ENCODE measurements at places on chromosomes 2 and 18.

DNA sequence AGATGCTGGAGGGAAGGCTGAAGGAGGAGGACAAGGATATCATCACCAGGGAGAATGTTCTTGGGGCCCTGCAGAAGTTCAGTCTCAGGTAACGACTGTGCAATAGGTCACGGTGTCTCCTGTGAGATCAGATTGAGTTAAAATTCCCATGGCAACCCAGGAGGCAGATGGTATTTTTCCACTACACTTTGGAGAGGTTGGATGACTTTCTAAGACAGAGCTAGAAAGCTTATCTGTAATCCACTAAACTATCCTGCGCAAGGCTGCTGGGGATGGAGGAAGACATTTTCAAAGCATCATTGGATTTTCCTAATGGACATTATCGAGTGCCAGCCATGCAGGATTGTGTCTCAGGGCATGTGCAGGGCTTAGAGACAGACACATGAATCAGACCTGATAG is 74.6 kb downstream of the ARMC9 start:
- DNase-seq, result no peak

DNA sequence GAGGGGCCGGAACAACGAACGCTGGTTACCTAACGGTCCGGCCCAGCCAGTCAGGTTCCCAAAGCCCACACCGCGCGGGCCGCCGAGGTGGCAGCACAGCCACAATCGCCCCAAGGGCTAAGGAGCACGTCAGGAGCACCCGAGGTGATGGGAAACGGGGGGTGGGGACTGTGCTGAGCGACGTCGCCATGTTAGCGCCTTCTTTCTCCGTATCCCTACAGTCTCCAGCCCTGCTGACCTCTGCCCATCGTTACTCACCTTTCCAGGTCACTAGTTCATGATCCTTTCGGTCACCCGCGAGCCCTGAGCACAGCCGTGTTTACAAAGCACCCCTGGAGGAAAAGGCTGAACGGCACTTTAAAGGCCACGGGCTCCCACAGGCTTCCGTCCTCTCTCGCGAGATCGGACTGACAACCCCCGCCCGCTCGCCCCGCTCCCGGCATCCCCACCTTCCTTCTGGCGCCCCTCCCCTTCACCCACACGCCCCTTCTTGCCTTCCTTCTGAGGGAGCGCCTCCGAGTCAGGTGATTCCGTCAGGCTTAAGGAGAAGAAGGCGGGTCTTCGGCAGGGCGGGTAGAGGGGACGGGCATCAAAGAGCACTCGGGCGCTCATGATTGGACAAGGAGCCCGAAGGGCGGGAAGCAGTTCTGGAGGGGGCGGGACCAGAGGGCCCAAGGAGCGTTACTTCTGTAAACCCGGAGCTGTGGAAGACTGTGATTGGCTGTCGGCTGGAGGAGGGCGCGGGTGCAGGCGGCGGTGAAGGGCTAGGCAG is at the start of gene ATF2:
Gene ATF2, minus strand, starts transcription at position 412 of the 772 bp plus-strand sequence. CDS start 31,760 bp downstream, outside the sequence.
- DNase-seq, result peak; percentile 90

GRCh38 chr2:189157456-189157855 is 22.1 kb downstream of the COL5A2 start:
- no peak for DNase-seq

DNA sequence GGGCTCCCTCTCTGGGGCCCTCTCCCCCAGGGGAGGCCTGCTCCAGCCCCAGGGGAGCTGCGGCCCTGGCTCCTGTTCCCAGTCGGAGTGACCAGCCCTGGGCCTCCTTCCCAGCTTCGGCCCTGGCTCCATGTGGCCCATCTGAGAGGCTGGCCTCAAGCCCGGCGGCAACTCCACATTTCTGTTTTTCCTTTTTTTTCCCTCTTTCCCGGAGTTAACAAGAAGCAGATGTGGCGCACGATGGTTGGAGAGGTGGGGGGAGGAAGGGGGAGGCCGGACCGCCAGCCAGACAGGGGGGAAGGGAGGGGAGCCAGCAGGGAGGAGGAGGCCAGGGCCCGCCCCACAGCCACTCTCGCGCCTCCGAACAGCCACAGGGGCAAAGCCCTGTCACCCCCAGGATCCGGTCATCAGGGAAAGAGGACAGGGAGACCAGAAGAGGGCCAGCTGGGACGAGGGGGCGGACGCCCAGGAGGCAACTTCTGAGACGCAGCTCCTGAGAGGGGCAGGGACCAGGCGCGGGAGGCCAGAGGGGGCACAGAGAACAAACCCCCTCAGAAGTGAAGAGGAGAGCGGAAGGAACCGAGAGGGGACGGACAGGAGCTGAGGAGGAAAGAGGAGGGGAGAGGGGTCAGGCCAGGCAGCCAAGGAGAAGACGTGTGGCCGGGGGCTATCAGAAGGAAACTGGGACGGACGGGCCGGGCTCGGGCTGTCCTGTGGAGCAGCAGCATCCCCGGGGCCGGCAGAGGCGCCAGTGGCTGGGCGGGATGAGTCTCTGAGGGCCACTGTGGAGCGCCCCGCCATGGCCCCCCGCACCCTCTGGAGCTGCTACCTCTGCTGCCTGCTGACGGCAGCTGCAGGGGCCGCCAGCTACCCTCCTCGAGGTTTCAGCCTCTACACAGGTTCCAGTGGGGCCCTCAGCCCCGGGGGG is at the start of gene EMILIN1:
Gene EMILIN1, plus strand, starts transcription at position 349 of the 928 bp plus-strand sequence. Its CDS starts 451 bp downstream, at position 800.
- no peak for DNase-seq

DNA sequence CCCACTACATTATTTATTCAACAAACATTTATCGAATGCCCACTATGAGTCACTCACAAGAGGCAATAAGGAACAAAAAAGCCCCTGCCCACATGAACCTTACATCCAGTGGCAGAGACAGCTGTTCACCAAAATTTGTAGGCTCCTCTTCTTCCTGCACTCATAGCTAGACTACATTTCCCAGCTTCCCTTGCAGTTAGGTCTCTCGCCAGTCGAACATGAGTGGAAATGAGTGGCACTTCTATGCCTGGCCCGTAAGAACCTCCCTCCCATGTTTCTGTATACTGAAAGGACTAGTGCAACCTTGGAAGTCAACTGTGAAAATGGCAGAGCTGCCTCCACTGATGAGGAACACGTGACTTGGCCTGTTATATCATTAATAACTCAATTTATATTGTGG is 19.4 kb upstream of the NCOA1 start:
- DNase-seq, result no peak

- no peak for DNase-seq
Measured at GRCh38 chr2:204529795-204530463, 15.3 kb upstream of the PARD3B start.

- no peak for DNase-seq
Measured at GRCh38 chr2:238484522-238485452, 58.1 kb downstream of the ASB1 start.

GRCh38 chr18:51107598-51108305 is 77.7 kb downstream of the SMAD4 start:
- DNase-seq, result no peak

GRCh38 chr2:232393556-232393955 is 13.1 kb upstream of the ALPG start:
- DNase-seq, result no peak

DNA sequence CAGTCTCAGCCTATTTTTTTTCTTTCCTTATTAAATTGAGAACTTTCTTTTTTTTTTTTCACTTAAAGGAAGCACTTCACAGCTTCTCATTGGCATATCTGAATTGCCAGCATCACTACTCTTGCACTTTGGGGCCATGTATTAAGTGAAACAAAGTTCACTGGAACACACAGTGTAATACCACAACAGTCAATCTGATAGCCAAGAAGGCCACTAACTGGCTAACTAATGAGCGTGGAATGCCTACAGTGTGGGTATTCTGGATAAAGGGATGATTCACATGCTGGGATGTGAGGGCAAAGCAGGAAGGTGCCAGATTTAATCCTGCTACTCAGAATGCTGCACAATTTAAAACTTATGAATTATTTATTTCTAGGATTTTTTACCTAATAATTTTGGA is 11.7 kb upstream of the C18orf63 start:
- DNase-seq, result no peak

DNA sequence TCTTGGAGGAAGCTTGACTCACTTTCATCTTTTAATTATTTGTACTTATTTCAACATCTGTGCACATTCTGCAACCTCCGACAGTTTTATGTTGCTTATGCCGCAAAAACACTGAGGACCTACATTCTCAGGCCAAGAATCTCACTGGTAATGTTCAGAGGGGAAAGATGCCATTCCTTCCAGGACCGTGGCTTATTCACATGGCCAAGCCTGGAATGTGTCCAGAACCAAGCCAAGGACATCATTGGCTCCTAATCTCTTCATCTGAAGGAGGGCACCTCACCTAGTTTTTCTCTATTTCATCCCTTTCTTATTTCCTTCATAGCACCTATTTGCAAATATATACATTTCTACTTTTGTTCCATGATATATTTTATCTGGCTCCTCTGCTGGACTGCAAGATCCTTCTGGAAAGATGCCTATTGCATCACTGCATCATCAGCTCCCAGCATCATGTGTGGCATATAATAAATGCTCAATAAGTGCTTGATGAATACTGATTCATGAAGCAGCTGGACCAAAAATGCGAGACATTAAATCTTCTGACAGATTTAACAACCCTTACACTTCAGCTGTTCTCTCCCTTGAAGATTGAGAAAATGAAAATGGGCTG is 377.1 kb downstream of the TNS1 start:
- no peak for DNase-seq

DNA sequence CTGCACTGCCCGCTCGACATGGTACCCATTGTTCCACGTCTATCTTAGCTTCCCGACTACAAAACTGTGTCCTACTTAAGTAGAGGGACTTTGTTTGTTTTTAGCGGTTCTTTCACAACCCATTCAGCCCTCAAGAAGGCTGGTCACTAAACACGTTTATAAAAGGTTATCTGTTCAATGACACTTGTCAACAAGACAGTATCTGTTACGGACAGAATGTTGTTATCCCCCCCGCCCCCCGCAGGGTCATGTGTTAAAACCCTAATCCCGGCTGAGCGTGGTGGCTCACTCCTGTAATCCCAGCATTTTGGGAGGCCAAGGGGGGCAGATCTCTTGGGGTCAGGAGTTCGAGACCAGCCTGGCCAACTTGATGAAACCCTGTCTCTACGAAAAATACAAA is 40.4 kb upstream of the CREG2 start:
- DNase-seq, result no peak

GRCh38 chr2:50466685-50467084 is 565.2 kb downstream of the NRXN1 start:
- no peak for DNase-seq

DNA sequence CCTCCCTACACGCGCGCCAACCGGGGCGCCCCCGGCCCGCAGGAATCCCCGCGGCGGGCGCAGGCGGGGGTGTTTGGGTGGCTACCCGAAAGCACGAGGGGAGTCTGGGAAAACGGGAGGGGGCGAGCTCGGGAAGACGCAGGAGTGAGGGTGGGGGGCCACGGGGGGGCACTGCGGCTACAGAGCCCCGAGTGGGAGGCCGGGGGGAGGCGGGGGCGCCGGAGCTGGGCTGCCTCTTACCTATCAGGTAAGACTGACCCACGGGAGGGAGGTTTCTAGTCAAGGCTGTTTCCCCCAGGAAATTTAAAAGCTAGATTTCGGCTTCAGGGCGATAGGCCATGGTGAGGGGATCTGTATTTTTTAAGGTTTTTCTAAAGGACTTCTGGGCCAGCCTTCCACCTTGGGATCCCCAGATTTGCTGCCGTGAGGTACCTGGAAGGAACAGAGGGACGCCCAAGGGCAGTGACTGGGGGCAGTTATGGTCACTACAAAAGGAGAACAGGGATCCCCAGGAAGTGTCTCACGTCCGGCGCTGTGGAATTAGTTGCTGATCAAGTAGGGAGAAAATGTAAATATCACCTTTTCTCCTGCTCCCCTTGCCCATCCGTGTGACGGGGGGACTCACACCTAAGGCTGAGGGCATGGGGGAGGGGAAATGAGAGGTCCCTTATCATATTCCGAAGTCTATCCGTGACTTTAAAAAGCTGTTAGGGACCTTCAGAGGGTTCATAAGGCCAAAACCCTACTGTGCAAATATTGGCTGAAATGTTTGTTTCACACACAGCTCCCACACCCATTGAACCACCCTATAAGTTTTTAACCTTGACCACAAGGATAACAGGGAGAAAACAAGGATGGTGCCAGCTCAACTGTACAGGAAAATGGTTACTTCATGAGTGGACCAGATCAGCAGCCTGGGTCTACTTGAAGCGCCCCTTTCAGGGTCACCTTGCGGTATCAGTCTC is 638 bp upstream of the IRS1 start:
- no peak for DNase-seq

GRCh38 chr2:211930331-211930730 is 608.3 kb downstream of the ERBB4 start:
- DNase-seq, result peak; percentile 41

GRCh38 chr2:228735697-228736096 is 535.4 kb downstream of the PID1 start:
- DNase-seq, result no peak

DNA sequence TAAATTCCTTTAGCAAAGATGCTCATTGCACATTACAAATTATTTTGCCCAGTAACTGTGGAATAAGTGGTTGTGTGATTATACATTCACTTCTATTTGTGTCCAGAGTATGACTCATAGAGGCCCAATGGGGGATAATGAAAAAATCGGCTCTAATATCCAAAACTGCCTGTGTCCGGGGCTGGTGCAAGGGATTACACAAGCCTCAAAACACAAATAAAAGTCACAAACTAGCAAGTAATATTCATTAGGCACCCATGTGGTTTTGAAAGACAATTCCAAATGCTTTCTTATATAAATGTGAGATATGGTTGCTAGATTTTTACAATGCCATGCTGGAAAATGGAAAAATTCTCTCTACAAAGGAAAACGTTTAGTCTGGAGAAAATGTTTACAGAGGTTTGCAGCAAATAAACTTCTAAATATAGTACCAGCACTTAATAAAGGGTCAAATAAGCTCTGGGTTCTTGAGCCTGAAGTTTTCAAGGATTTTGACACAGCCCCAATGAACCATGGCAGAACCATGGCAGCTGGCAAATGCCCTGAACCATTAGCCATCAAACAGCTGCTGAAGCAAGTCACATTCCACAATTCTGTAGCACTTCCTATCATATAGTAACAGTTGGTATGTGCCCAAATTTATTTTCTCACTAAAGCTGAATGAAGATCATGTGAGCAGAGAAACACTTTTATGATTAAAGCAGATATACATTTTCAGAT is 40.5 kb downstream of the IRS1 start:
- no peak for DNase-seq

DNA sequence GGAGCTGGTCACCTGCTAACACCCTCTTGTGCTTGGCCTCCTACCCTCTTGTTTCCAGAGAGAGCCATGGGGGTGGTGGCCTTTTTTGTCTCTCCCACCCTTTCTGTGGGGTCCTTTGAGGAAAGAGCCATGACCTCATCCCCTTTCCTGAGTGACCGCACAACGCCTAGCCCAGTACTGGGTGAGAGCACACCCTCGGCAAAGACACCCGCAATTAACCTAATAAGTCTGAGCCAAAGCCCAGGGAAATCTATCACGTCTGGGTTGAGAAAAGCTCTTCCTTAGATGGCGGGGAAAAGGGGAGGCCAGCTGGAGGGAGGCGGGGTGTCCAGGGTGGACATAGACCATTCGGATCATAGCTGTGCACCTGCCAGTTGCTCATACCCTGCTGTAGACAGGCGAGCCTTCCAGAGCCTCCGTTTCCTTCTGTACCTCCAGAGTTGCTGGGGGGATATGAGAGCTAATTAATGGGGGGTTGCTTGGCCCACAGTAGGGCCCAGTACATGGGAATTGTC is 93.7 kb upstream of the MCFD2 start:
- DNase-seq, result no peak

GRCh38 chr2:227147023-227147422 is 17.0 kb downstream of the COL4A4 start:
- no peak for DNase-seq

All from SHP77 (cell line).